ENCODE measurements at places on chromosomes 7 and 10. TPM values are rescaled to one million over a fixed set of nuclear protein-coding genes. Genes with fewer than 3 reads are reported as not detected.

The CALHM1 gene
- polyA plus RNA-seq = 0.05 TPM

GRCh38 chr10:13815756-13816155 lies 229.0 kb downstream of the PRPF18 start:
- DNase-seq = no peak

DNA sequence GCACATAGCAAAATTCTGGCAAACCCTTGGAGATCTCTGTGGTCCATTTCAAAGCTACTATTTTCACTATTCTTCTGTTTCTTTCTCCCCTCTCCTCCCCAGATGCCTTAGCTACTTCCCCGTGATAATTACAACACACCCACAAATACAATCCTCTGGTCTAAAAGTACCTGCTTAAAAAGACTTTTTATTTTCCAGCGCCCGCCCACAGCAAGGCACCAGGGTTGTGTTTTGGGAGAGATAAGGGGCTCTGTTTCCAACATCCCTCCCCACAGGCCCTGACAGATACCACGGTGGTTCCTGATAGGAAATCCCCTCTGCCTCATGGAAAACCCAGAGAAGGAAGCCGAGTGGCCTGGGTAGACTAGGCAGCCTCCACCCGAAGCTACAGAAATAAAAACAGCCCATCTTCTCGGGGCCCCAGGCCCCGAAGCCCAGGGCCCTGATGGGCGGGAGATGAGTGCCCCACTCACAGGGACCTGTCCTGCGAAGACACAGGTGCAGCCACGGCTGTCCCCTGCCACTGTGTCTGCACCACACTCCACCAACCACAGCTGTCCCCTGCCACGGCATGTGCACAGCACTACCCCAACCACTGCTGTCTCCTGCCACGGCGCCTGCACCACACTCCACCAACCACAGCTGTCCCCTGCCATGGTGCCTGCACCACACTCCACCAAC lies 19.7 kb downstream of the CALML5 start:
- DNase-seq = no peak

GRCh38 chr7:105887569-105888189 lies 11.3 kb upstream of the ATXN7L1 start:
- DNase-seq = no peak

DNA sequence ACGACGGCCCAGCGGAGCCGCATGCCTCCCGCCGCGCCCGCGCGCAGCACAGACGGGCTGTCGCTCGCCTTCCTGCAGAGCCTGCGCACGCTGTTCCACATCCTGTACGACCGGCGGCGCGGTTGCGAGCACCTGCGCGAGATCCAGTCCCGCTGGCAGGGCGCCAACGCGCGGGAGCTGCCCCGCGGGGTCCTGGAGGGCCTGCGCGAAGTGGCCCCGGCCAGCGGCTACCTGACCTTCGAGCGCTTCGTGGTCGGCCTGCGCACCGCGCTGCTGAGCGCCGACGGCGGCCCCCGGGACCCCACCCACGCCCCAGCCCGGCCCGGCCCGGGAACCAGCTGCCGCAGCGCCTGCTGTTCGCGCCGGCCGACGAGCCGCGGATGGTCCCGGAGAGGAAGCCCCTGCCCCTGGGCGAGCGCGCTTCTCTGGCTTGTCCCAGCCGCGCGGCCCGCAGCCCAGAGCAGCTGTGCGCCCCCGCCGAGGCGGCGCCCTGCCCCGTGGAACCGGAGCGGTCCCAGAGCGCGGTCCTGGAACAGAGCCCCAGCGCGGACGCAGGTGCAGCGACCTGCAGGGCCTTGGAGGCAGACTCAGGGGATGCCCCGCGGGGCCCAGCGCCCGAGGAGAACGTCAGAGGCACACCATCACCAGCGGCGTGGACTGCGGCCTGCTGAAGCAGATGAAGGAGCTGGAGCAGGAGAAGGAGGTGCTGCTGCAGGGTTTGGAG lies 25.3 kb upstream of the ZNF716 start:
- no peak for DNase-seq

- DNase-seq = no peak
Observed at GRCh38 chr10:113712024-113712423, 32.3 kb downstream of the CASP7 start.

The NUP42 gene
- 85.6 TPM for polyA plus RNA-seq

The ITIH5 gene
- 31.2 TPM for polyA plus RNA-seq

The MGMT gene
- polyA plus RNA-seq = 13.8 TPM

GRCh38 chr7:53531-53930 lies 138.8 kb upstream of the FAM20C start:
- DNase-seq = no peak

DNA sequence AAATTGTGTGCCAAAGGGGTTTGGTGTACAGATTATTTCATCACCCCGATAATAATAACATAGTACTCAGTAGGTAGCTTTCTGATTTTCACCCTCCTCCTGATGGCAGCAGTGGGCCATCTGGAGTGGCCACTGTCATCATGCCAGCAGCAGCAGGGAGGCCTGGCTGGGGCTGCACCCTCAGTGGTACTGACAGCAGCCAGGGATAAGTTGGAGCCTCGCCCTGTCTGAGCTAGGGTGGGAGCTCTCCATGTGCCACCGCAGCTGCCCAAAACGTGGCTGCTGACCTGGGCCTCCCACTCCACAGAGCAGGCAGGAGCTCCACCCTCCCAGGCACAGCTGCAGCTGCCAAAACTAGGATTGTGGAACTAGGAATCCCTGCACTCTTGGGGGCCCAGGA lies 700.8 kb upstream of the KCND2 start:
- no peak for DNase-seq

DNA sequence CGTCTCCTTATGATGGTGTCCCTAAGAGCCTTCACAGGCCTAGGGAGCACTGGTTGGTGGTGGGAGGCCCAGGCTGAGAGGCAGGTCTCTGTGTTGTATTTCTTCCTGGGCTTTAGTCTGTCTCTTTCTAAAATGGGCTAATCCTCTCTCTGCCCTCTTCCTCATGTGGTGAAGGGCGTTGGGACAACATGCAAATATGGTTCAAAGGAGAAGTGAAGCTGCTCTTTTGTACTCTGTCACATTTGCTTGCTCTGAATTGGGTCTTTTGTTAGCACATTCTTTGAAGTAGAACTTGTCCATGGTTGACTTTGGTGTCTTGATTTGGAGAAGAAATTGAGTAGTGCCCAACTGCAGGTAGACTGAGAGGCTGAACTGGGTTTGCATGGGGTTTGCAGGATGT lies 814 bp downstream of the HK1 start:
- no peak for DNase-seq

DNA sequence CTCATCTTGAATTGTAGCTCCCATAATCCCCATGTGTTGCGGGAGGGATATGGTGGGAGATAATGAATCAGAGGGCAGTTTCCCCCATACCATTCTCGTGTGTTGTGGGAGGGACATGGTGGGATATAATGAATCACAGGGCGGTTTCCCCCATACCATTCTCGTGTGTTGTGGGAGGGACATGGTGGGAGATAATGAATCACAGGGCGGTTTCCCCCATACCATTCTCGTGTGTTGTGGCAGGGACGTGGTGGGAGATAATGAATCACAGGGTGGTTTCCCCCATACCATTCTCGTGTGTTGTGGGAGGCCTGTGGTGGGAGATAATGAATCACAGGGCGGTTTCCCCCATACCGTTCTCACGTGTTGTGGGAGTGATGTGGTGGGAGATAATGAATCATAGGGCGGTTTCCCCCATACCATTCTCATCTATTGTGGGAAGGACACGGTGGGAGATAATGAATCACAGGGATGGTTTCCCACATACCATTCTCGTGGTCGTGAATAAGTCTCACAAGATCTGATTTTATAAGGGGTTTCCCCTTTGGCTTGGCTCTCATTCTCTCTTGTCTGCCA lies 271.0 kb downstream of the MAD1L1 start:
- DNase-seq = no peak

- DNase-seq = no peak
Observed at GRCh38 chr7:84249656-84250055, 55.1 kb upstream of the SEMA3A start.

The ELFN1 gene
- polyA plus RNA-seq = 9.3 TPM

The DBF4 gene
- polyA plus RNA-seq = 27.9 TPM

The MAGI2 gene
- 37.2 TPM for polyA plus RNA-seq

The ANKRD61 gene
- 3.4 TPM for polyA plus RNA-seq

The FAM180A gene
- not detected for polyA plus RNA-seq

The CDC14C gene
- 0.08 TPM for polyA plus RNA-seq

The MYPN gene
- 0.03 TPM for polyA plus RNA-seq

The MYL10 gene
- polyA plus RNA-seq = 0.37 TPM

- no peak for DNase-seq
Observed at GRCh38 chr10:75672111-75672671, 240.8 kb downstream of the LRMDA start.

DNA sequence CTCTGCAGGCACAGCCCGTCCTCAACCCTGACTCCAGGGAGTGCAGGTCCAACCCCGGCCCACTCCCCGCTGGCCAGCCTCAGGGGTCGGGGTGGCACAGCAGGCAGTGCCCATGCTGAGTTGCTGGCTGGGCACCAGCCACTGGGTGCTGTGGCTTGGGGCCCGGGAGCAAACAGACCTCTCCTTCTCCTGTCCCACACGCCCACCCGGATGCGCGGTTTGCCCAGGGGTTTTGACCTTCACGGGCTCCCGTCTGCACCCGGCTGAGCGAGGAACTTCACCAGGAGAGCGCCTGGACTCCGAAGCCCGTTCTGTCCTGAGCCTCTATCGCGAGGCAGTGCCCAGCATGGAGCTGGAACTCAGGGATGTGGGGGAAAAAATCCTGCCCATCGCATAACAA lies 2.6 kb upstream of the GRIFIN start:
- no peak for DNase-seq

DNA sequence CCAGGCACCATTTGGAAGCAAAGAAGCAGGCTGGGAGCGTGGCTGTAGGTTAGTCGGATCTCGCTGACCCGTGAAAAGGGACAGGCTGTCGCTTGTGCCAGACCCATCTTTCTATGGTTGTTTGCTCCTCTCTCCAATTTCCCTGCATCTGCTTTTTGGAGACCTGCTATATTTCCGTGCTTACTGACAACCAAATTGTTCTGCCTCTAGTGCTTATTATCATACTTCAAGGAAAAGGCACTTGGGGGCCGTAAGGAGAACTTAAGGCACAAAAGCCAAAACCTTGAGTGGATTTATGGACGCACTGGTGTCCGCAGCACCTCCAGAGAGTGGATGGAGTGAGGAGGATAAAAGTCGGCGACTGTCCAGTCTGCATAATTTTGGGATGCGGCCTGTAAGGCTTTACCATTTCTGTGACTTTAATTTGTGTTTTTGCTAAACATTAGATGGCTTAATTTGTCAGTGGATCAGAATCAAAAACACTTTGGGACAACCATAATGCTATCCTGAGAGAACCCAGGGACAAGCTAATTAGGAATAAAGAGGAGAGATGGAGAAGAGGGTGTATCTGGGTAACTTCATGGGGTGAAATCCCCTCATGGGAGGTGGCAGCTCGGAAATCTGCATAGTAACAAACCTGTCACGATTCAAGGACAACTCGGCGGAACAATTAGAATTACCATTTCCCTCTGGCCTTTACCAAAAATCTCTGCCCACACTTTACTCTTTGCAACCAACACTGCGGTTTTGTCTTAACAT lies 206.7 kb downstream of the HDAC9 start:
- DNase-seq = no peak

GRCh38 chr7:55050281-55050680 lies 31.5 kb downstream of the EGFR start:
- DNase-seq = no peak

The MBL2 gene
- not detected for polyA plus RNA-seq

The PLEKHS1 gene
- polyA plus RNA-seq = 0.38 TPM

The PRRT4 gene
- polyA plus RNA-seq = 0.81 TPM

DNA sequence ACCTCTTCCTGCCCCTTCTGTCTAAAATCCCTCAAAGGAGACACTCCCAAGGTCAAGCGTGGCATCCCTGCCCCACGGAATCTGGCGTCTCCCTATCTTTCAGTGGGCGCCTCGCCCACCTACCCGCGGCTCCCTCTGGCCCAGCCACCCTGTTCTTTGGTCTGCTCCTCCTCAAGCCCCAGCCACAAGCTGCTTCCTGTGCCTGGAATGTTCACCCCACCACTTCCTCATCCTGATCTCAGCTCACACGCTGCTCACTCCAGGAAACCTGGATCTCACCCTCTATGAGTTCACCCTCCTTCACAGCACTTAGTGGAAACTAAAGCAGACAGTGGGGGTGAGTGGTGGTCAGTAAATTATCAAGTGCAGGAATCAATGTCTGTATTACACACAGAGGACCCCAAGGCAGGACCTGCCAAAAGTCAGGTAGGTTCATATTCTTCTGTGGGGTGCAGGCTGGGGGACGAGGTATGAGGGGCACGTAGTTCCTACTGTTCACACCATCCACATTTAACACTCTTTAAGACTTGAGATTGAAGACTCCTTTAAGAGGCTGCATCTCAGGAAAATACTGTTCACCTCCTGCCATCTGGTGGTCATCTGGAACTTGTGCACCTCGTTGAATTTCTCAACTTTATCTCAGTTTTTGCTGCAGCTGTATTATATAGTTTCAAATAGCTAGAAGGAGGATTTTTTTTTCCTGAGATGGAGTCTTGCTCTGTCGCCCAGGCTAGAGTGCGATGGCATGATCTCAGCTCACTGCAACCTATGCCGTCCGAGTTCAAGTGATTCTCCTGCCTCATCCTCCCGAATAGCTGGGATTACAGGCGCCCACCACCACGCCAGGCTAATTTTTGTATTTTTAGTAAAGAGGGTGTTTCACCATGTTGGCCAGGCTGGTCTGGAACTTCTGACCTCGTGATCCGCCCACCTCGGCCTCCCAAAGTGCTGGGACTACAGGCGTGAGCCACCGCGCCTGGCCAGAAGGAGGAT lies 166.6 kb downstream of the ARHGAP21 start:
- peak; percentile 71 for DNase-seq

DNA sequence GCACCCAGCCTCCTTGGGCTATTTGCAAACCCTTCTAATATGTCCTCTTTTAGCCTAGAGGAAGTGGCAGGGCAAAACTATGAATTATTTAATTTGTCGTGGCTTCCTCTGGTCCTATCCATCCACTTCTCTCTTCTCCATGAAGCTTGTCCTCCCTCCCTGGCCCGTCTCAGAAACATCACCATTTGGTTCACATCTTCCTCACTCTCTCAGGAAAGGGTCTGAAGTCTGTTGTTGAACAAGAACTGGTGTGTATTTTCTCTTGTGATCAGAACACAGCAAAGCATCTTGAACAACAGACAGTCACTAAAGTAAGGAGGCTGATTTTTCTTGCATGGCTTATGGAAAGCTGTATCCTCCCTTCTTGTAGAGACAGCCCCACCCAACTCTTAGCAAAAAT lies 550.1 kb upstream of the NRP1 start:
- no peak for DNase-seq

DNA sequence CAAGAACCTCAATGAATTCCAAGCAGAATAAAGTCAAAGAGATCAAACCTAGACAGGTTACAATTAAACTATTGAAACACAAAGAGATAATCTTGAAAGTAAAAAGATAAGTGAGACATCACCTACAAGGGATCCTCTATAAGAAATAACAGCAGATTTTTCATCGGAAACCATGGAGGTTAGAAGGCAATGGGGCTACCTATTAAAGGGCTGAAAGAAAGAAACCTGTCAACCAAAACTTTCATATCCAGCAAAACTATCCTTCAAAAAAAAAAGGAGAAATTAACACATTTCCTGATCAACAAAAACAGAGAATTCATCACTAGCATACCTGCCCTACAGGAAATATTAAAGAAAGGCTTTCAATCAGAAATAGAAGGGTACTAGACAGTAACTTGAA lies 244.9 kb downstream of the ARHGAP12 start:
- DNase-seq = no peak

- DNase-seq = no peak
Observed at GRCh38 chr10:126930131-126930882, 25.1 kb downstream of the DOCK1 start.

- DNase-seq = no peak
Observed at GRCh38 chr7:44236333-44236728, 35.6 kb downstream of the YKT6 start.

The PRPF18 gene
- polyA plus RNA-seq = 28.3 TPM

The FRMD4A gene
- polyA plus RNA-seq = 85.8 TPM

- DNase-seq = no peak
Observed at GRCh38 chr7:112721366-112721765, 68.8 kb downstream of the TMEM168 start.
